ENCODE measurements at places on chromosomes 6 and 20.

DNA sequence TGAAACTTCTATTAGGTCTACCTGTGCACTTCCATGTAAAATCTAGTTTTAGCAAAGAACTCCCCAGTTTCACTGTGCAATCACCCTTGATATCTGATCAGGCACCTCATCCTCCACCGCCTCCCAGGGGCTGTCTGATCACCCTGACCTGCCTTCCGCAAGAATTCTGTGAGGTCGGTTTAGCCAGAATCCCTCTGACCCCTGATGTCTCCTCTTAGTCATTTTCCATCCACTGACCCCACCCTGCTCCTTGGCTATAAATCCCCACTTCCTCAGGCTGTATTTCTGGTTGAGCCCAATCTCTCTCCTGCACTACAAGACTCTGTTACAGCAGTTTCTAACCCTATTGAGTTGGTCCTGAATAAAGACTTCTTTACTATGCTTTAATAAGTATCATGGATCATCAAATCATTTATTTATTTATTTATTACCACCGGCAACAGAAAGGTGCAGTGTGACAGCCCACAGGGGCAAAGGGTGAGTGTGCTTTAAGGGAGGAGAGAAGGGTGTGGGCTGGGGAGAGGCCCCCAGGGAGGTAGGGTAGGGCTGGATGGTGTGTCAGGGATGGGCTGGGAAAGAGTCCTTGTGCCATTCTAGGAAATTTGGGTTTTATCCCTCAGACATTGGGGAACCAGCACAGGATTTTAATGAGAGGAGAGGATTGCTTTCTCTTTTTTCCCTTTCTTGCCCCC lies 11.2 kb upstream of the SERPINB6 start:
- no peak for DNase-seq

- no peak for DNase-seq
Measured at GRCh38 chr20:62117658-62118057, 4.6 kb upstream of the LSM14B start.

GRCh38 chr6:30091577-30092381 lies 16.2 kb upstream of the RNF39 start:
- DNase-seq = no peak

DNA sequence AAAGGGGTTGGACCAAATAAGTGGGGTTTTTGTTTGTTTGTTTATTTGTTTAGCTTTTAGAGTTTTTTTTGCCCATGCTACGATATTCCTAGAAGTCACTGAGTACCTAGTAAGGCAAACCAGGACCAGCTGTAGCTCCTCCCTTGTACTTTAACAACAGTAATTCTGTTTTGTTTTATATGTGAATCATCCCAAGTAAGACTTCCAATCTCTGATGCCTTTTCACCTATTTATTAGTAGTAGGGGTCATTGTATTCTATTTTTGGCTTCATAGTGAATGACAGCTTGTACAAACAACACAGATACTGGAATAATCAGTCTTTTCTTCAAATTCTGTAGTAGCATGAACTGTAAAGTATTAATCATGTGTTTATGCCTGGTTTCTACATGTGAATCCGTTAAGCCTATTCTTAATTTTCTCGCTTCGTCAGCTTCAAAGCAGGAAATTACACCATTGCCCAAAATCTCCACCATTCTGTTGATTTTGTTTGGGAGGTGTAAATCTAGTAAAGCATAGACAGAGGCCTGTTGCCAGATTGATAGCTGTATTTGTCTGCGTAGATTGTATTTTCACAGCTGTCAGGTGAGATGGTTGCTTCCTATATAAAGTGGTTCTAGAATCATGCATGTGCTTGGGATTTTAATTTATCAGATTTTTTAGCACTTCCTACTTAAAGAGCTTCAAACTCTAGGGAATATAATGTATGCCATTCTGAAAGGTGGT lies 151.5 kb upstream of the FLRT3 start:
- DNase-seq = no peak

- DNase-seq = no peak
Measured at GRCh38 chr6:52543729-52544601, 32.9 kb downstream of the TRAM2 start.

GRCh38 chr6:157952861-157953351 lies 28.8 kb upstream of the SYNJ2 start:
- DNase-seq = no peak

DNA sequence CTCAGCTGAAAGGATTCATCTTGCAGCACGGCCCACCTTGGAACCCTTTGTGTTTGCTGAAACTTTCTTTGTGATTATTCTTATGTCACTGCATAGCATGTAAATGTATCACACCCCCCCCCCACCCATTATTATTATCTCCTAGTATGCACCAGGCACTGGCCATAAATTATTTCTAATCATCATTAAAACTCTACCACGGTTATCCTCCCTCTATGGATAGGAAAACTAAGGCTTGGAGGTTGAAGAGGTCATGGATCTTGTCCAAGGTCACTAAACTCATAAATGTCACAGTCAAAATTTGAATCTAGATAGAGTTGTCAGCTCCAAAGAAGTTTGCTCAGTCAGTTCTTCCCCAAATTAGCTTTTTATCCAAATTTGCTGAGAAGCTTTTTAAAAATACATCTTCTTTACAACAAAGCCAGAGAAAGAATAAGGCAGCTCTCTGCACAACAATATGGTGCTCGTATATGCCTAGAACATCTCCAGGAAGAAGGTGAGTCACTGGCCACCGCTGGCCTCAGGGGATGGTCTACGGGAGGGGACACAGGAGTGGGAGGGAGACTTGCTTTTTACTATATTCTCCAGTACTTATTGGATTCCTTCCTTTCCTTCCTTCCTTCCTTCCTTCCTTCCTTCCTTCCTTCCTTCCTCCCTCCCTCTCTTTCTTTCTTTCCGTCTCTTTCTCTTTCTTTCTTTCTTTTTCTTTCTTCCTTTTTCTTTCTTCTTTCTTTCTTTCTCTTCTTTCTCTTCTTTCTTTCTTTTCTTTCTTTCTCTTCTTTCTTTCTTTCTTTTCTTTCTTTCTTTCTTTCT lies 134.5 kb downstream of the VEGFA start:
- no peak for DNase-seq

DNA sequence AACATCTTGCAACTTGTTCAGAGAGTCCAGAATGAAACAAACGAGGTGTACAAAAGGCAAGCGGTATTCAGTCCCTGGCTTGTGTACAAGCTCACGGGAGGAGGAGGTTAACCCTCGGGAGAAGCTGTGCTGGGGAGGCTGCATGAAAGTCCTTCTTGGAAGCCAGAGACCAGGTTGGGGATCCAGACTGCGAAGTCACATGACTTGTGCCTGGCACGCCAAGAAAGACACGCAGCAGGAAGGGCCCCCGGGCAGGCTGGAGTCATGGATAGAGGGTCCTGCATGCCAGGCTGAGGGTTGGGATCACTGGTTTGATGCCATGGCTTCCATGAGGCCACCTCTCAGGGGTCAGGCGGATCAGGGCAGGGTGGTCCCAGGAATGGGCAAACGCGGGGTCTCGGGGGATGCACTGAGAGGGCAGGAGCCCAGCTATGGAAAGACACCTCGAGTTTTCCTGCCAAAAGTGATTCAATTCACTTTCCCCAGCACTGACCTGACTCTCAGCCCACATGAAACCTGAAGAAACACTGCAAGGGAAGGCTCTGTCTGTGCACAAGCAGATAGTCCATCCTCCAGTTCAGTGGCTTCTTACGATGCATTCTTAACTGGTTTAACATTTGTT lies 79.4 kb downstream of the DLL1 start:
- DNase-seq = no peak

DNA sequence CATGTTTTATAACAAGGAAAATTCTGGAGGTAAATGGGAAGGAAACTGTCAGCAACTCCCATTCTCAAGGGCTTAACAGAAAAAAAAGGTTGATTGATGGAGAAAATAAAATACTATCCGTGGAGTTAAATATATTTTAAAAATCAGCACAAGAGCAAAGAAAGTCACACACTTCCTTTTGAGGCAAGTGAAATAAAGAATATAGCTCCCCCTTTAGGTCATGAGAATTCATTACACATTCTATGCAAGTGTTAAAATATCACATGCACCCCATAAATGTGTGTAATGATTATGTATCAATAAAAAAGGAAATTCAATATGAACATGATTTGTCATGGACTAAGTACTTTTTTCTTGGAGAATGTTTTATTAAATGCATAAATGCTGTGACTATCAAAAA lies 349.2 kb downstream of the TPBG start:
- DNase-seq = no peak

- no peak for DNase-seq
Measured at GRCh38 chr6:43634702-43635303, 837 bp upstream of the MAD2L1BP start.

All from cortex of kidney (tissue), 1 donor.